Left hindlimb (tissue), 1 donor: ENCODE measurements at places on chromosomes 12 and 14.
A peak's percentile ranks its signal among the peaks of the same experiment; 100 is the strongest.

DNA sequence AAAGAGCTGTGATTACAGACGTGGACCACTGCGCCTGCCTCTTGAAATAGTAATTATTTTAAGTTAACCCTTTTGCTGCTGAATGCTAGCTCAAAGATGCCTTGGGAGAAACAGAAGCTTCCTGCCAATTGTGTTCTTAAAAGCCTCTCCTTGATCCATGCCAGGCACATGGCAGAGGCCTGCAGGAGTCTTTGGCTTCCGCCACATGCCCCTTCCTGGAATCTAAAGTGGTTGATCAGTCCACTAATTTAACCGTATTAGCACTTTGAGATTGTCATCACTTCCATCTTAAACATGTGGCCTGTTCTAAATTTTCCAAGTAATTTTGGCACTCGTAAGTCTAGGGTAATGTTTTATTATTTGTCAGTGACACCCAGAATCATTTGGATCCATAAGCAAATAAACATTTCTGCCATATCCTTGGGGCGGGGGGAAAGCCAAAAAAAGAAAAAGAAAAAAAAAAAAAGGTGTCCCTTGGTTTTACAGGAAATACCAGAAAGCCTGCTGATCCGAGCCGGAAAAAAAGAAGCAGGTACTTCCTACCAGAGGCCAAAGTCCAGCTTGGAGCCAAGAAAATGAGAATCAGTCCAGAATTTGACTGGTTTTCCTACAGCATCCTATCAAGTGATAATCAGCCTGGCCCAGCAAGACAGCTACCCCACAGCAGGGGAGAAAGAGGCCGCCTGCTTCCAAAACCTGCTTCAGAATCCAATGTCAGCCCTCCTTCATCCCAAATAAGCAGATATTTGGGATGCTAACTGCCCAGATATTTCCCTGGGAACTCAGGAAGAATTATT is 104.8 kb downstream of the KCNK10 start:
- DNase-seq = no peak

DNA sequence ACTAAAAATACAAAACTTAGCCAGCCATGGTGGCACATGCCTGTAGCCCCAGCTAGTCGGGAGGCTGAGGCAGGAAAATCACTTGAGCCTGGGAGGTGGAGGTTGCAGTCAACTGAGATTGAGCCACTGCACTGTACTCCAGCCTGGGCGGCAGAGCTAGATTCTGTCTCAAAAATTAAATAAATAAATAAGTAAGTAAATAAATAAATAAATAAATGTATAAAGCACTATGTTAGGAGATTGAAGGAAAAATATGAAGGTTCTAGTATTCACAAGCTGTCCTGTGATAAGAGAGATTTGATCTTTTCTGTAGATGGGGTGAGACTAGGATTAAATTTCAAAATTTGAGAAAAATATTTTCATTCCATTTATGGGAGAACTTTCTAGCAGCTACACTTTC is 5.7 kb downstream of the DNAJC22 start:
- no peak for DNase-seq

- DNase-seq = no peak
These were observed 19.3 kb downstream of the NT5DC3 start for GRCh38 chr12:103821773-103822172.

DNA sequence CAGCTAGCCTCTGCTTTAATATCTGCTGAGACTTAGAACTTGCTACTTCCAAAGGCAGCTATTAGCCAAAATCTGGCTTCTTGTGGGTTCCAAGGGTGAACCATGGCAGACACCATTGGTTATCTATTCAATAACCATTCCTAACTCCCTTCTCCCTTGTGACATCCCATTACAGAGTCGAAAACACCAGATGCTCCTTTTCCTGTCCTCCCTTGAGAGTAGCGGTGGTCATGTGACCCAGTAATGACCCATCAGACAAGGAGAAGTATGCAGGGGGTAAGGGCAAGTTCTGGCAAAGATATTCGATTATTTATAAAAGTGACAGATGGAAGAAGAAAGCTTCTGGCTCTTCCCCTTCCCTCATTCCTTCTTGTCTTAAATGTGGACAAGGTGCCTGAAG is 20.1 kb downstream of the TGFB3 start:
- DNase-seq = no peak

- DNase-seq = no peak
These were observed 41.4 kb upstream of the TBX5 start for GRCh38 chr12:114447274-114447716.

DNA sequence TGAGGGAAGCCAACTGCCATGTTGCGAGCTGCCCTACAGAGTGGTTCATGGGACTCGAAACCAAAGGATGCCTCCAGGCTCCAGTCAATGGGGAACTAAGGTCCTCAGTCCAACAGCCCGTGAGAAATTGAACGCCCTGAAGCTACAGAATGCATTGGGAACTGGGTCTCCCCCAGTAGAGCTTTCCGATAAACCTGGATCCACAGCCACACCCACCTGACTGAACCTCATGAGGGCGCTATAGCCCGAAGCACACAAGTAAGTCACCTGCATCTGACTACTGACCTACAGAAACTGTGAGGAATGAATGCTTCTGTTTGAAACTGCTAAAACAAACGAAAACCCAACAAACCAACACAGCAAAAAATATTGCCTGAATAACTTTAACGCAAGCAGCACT is 1297.7 kb downstream of the AACS start:
- no peak for DNase-seq

DNA sequence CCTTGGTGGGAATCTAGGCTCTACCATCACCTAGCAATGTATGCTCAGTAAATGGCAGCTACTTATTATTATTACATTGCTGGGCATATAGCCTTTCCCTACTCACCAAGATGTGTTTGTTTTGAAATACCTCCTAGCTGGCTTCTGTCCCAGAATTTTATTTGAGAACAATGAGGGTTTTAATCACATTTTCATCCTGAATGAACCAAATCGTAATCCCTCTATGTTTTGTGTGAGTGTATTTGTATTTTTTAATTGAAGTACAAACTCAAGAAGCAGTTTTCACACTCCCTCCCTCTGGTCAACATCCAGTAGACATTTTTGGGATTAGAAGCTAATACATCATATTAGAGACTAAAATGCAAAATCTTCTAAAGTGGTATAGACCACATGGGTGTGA is 7.6 kb downstream of the SLC7A8 start:
- DNase-seq = no peak

GRCh38 chr14:97166497-97166896 is 369.3 kb downstream of the VRK1 start:
- no peak for DNase-seq

- DNase-seq = no peak
These were observed 225.4 kb downstream of the APAF1 start for GRCh38 chr12:98870504-98870903.

DNA sequence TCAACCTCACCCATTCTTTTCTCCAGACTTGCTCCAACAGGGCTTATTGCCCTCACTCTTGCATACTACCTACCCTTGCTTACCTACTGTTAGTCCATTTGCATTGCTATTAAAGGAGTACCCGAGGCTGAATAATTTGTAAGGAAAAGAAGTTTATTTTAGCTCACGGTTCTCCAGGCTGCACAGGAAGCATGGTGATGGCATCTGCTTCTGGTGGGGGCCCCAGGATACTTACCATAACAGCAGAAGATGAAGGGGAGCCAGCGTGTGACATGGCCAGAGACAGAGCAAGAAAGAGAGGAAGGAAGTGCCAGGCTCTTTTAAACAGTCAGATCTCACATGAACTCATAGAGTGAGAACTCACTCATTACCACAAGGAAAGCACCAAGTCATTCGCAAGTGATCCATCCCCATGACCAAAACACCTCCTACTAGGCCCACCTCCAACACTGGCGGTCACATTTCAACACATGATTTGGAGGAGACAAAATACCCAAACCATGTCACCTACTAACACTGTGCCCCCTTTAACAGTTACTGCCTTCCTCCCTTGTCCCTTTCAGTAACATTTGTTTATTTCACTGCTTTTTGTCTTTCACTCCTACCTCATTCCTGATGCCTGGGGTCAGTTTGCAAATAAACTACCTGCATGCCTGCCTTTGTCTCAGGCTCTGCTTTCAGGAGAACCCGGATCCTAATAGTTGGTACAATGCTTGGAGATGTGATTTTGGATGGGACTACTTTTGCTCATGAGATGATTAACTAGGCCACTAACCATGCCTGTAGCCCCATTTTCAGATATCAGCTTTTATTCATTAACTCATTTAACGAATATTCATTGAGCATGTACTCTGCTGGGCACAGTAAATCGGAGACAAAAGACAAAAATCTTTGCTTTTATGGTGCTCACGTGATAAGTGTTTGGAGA is 41.6 kb upstream of the CSRP2 start:
- no peak for DNase-seq

GRCh38 chr14:95541346-95541745 is 6.5 kb downstream of the GLRX5 start:
- no peak for DNase-seq

- peak; percentile 60 for DNase-seq
These were observed 18.1 kb downstream of the EGLN3 start for GRCh38 chr14:33932576-33933345.

- no peak for DNase-seq
These were observed 37.0 kb upstream of the TMEM263 start for GRCh38 chr12:106918746-106919145.

GRCh38 chr12:69583203-69583602 is 2.1 kb upstream of the CCT2 start:
- no peak for DNase-seq

DNA sequence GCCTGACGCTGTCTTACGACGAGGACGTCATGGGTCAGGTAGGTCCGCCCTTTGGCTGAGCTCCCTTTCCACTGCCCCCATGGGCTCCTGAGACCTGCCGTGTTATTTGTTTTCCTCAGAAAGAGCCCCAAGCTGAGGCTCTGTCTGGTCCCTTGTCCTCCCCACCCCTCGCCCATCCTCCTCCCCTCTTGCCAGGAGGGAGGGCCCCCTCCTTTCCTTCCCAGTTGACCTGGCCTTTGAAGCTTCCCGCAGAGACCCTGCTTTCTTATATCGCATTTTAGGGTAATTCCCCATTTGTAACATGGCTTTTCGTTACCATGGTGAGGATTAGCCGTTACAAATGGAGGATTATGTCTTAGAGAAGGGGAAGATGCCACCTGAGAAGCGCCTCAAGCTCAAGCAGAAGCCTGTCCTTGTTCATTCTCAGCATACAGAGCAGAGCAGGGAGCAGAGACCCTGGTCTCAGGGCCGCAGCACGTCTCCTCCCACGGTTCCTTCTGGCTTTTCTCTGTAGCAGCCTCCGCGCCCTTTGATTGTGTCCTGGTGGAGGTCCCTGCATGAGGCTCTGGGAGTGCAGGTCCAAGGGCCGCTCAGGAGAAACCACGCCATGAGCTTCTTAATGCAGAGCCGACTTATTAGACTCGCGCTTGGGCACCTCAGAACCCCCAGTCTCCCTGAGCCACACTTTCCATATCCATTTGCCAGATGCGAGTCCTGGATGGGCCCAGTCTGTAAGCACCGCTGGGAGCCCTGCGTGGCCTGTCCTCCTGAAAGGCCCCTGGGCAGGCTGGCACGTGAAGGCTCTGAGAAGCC is 47.2 kb downstream of the UBE3B start:
- no peak for DNase-seq

DNA sequence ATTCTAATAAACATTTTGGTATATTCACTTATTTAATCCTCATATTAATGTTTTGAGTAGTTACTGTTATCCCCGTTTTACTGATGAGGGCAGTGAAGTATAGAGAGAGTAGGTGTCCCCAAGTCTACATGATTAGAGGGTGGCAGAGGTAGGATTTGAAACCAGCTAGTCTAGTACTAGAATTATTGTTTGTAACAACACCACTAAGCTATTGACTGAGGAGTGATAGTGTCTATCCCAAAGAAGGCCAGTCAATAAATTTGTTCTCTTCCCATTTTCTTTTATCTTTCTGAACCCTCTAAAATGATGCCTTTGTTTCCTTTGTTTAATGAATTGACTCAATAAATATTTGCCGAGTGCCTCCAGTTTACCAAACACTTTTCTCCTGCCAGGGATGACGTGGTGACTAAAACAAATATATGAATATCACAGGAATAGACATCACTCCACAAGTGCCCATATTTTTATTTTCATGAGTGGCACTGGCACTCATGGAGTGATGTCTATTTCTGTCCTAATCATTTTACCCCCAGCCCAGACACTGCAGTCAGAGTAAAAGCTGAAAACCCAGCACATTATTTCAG is 247.5 kb downstream of the SLC16A7 start:
- DNase-seq = no peak

DNA sequence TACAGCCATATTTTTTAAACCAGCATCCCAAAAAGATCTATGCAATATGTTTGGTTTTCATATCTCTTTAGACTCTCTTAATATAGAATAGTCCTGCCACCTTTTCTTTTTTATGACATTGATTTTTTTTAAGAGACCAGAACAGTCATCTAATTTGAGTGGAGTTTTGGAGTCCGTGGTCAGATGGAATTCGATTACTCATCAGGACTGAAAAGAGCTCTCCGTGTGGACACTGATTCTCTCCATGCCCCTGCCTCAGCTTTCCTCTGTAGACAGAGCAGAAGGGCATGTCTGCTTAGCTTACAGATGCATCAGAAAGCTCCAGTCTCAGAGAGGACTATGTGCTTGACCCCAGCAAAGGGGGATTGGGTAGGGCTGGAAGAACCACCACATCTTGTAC is 27.8 kb downstream of the SMCO2 start:
- DNase-seq = no peak

DNA sequence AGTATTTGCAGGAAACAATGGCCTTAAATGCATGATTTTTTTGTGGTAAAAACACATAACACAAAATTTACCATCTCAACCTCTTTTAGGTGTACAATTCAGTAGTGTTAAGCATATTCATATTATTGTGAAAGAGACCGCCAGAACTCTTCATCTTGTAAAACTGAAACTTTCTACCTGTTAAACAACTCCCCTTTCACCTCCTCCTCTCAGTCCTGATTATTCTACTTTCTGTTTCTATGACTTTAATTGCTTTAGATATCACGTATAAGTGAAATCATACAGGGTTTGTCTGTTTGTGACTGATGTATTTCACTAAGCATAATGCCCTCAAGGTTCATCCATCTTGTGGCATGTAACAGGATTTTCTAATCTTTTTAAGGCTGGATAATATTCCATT is 353.4 kb downstream of the ADAMTS20 start:
- DNase-seq = no peak

DNA sequence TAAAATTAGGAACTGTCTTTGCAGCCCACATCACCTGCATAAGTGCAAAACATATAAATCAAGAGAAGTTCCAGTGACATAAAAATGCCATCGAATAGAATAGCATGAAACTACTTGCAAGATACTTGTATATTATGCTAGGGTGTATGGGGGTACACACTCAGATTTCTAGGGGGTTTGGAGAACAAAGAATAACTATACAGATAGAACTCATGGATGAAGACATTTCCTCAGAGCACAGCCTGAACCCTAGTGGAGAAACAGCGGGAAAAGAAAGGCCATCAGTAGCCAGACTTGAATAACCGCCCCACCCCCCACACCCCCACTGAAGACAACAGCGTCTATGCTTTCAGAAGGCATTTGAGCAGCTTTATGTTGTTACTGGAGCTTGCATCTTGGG is 425.8 kb downstream of the NPAS3 start:
- no peak for DNase-seq
